ENCODE measurements at places on chromosomes 16 and 17. TPM values are rescaled to one million over a fixed set of nuclear protein-coding genes. Genes with fewer than 3 reads are reported as not detected.

PHOSPHO1 gene
- not detected for total RNA-seq

SYNGR3 gene
- total RNA-seq, result 2.3 TPM

SEPTIN12 gene
- total RNA-seq, result 0.76 TPM

RHBDL3 gene
- total RNA-seq, result not detected

KCNH4 gene
- not detected for total RNA-seq

SLC6A2 gene
- total RNA-seq, result not detected

CLUH gene
- 168 TPM for total RNA-seq

ANKFN1 gene
- total RNA-seq, result not detected

CCDC40 gene
- total RNA-seq, result 7.0 TPM

ACSM3 gene
- total RNA-seq, result 19.2 TPM

TNFSF12 gene
- not detected for total RNA-seq

C17orf67 gene
- total RNA-seq, result 1.7 TPM

CRK gene
- 28.8 TPM for total RNA-seq

FAM20A gene
- total RNA-seq, result not detected

SCGB1C2 gene
- not detected for total RNA-seq

SSTR5 gene
- 5.1 TPM for total RNA-seq

SYT17 gene
- total RNA-seq, result 0.38 TPM

CHST6 gene
- not detected for total RNA-seq

LSM12 gene
- 50.0 TPM for total RNA-seq

TPPP3 gene
- total RNA-seq, result 70.9 TPM

SOCS3 gene
- total RNA-seq, result 0.79 TPM

NT5M gene
- total RNA-seq, result 0.41 TPM

CCL16 gene
- not detected for total RNA-seq

TRAPPC1 gene
- total RNA-seq, result 24.5 TPM

HOXB1 gene
- not detected for total RNA-seq

CEMP1 gene
- not detected for total RNA-seq

HSF4 gene
- 44.2 TPM for total RNA-seq

TRAPPC2L gene
- 120 TPM for total RNA-seq

ESRP2 gene
- total RNA-seq, result 104 TPM

MT1M gene
- not detected for total RNA-seq

RAB37 gene
- 1.0 TPM for total RNA-seq

TRIM16 gene
- 38.4 TPM for total RNA-seq

PRCD gene
- not detected for total RNA-seq

VAMP2 gene
- 5.8 TPM for total RNA-seq

CACNG5 gene
- total RNA-seq, result not detected

CTF1 gene
- total RNA-seq, result not detected

ACAP1 gene
- total RNA-seq, result 0.08 TPM

TBC1D3D gene
- total RNA-seq, result 0.10 TPM

ABCC1 gene
- 26.1 TPM for total RNA-seq

HIGD1B gene
- not detected for total RNA-seq

KRT33B gene
- not detected for total RNA-seq

TBC1D26 gene
- not detected for total RNA-seq

TOP2A gene
- total RNA-seq, result 65.3 TPM

AARS1 gene
- total RNA-seq, result 79.2 TPM

MT1F gene
- 5.6 TPM for total RNA-seq

CA5A gene
- total RNA-seq, result not detected

SLC12A3 gene
- not detected for total RNA-seq

All from HT-29 (cell line).